ENCODE measurements at places on chromosomes 4 and X. TPM values are rescaled to one million over a fixed set of nuclear protein-coding genes. Genes with fewer than 3 reads are reported as not detected.
A peak's percentile ranks its signal among the peaks of the same experiment; 100 is the strongest.

DNA sequence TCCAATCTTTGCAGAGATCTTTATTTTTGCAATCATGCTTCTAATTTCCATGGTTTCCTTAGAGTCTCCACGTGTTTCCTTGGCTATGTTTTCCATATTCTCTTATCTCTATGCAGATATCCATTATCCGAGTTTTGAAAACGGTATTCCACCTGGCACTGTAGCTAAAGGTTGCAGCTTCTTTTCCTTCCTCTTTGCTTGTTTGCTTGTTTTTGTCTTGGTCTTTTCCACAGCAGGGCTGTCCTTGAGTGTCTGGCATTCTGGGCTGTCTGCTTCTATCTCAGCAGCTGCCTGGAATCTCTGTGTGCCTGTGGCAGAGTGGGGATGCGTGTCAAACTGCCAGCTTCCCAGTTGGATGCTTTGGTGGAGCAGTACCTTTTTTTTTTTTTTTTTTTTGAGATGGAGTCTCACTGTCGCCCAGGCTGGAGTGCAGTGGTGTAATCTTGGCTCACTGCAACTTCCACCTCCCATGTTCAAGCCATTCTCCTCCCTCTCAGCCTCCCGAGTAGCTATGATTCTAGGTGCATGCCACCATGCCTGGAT, 46.9 kb downstream of the WFS1 start:
- DNase-seq = peak; percentile 7

DNA sequence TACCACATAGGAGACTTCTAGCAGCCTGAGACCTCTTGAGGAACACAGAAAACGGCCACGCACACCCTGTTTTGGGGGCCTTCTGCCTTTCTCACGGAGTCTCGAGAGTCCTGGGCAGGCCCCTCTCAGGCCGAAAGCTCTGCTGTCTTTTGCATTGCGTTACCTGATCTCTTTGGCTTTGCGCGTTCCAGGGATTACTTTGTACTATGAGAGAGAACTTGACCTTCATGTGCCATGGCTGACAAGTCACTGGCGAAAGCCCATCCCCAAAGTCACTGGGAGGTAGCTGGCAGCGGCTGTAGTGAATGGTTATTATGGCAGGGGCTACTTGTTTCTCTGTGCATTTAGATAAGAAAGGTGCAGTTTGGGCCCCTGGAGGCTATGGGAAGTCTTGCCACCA, 8.0 kb upstream of the NAT8L start:
- DNase-seq = no peak

DNA sequence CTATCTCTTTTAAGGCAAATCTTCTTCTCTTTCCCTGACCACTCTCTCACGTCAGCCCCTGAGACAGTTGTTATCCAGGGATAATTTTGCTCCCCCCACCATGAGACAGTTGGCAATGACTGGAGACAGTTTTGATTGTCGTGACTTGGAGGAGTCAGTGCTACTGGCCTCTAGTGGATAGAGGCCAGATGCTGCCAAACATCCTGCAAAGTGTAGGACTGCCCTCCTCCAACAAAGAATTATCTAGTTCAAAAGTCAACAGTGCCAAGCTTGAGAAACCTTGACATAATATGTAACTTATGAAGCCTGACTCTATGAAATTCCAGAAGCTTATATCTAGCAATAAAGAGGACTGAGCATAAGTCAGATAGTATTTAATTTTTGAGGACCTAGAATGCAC, 502.1 kb upstream of the IGFBP7 start:
- DNase-seq = no peak

DNA sequence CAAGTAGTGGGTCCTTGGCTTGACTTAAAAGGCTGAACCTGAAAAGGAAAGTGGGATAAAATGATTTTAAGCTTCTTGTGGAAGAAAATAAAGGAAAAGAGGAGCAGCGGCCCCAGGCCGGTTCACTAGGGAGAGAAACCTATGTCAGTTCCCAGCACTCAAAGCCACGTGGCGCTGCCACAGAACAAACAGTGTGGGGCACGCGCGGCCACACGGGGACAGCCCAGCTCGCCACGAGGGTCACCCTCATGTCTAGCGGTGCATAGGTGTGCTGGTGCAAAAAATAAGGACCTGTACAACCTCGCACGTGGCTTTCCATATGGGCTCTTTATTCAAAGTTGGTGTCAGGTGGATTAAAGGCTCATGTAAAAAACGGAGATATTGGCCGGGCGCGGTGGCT, 17.1 kb downstream of the MSANTD1 start:
- no peak for DNase-seq

GRCh38 chrX:5314148-5314547, 914.5 kb downstream of the NLGN4X start:
- no peak for DNase-seq

DNA sequence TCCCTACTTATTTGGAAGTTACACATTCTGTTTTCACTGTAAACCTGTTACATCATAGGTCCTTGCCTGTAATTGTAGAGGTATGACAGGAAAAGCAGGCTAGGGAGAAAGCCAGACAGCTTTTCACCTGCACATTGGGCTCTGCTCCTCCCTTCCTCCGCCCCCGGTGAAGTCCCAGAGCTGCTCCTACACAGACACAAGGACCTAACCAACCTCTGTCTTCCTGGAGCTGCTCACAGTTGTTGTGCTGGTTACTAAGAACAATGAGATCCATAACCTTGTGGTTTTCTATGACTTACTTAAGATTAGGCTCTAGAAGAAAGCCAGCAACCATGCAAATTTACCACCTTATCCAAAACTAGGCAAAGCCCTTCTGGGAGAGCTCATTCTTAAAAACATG, 40.0 kb downstream of the MOSPD2 start:
- DNase-seq = no peak

DNA sequence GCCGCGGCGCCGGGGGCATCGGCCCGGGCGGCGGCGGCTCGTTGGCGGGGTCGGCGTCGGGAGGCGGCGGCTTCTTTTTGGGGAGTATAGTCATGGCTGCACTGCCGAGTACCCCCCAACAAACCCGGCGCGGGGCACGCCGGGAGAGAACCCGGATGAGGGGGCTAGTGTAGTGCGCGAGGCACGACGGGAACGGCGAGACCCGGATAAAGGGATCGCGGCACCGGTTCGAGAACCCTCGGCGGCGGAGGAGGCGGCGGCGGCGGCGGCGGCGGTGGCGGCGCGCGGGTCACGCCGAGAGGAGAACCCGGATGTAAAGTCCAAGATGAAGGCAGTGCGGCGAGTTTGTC, at the start of gene OTUD5:
Gene OTUD5, minus strand, starts transcription at position 131 of the 350 bp plus-strand sequence. Its CDS starts 37 bp downstream, at position 94.
- peak; percentile 63 for DNase-seq

- DNase-seq = no peak
Measured at GRCh38 chr4:120731561-120731960, 191.0 kb downstream of the PRDM5 start.

DNA sequence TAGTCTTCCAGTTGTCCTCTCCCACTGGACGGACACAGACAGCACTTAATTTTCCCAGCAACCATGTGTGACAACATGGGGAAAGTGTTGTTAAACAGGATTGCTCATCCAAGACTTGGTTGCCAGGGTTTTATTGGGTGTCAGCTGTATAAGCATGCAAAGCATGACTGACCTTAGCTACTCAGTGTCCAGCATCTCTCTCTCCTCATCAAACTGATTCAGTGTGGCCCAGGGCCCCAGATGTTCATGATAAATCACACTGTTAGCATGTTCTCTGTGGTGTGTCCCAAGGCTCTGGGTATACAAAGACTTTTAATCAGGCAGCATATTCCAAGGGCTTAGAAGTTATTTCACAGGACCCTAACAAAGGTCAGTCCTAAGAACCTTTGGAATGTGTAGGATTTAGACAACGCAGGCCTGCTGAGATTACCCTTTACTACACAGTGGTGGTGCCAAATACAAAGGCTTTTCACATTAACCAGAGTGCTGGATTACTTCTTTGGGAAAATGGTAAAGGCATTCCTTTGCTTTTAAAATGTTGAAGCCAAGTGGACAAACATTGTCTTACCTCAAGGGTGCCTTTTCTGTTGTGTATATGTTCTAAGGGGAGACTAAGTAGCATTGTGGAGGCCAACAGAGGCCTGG, 213.3 kb downstream of the GLUD2 start:
- DNase-seq = no peak

- no peak for DNase-seq
Measured at GRCh38 chr4:70511365-70511764, 7.0 kb upstream of the AMTN start.

GRCh38 chr4:176360446-176360845, 40.7 kb downstream of the SPCS3 start:
- DNase-seq = no peak

GRCh38 chr4:75698162-75698962, 25.2 kb upstream of the G3BP2 start:
- no peak for DNase-seq

GRCh38 chr4:5734853-5735252, 23.9 kb downstream of the EVC start:
- no peak for DNase-seq

DNA sequence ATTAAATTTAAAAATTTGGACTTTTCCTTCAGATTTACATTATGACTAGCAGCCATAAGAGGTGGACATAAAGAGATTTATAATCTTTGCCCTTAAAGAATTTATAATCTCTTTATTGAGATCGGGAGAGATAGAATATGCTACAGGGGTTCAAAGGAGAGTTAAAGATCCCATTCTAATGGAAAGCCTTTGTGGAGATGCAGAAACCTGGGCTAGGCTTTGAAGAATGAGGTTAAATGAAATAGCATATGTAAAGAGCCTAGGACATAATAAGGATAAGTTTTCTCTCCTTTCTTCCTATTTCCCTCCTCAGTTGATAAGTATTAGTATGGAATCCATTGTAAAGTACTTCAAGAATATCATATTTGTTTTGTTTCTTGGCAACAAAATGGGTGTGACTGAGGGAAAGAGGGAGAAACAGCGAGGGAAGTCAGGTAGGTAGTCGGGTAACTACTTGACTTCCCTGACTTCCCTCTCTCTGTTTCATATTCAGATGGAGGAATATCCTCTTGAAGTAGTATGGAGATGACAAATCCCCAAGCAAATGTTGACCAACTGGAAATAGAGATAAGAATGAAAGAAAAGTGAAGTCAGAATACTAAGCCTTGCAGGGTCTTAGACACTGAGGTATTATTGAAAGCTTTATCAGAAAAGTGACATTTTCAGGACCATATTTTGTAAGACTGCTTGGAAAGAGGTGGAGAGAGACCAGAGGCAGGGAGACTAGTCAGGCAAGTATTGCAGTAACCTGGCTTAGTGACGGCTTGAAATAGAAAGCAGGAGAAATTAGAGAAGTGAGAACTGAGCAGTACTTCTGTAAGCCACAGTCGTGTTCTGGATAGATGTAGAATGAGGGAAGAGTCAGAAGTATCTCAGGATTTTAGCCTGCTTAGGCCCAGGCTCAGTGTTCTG, 82.9 kb downstream of the PDLIM5 start:
- DNase-seq = no peak

DNA sequence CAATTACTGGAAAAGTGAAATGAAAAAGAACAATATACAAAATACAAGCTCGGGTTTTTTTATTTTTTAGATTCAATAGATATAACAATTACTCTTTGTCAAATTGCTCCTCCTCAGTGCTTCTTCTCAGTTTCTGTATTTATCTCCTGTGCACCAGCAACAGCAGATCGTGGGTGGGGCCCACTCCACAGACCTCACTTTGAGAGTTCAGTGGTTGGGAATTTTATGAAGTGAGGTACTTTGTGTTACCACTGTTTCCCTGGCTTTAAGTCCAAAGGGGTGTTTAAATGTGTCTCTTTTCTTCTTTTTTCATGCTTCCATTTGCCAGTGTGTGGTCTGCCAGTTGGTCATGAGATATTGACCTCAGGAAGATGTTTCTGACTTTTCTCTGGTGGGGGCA, 54.4 kb downstream of the KIT start:
- no peak for DNase-seq

- no peak for DNase-seq
Measured at GRCh38 chr4:18923496-18924161, 902.1 kb upstream of the LCORL start.

DNA sequence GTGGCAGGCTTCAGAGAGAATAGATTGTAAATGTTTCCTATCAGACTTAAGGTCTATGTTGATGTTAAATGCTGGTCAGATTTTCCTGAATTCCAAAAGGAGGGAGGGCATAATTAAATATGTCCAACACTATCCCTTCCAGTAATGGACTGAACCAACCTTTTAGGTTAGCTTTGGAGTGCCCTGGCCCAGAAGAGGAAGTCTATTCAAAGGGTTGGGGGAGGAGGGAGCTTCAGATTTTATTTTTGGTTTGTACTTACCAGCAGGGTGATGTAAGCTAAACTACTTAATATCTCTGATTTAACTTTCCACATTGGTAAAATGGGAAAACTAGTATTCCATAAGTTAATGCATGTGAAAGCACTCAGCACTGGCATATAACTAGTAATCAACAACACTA, 91.1 kb downstream of the RBM46 start:
- DNase-seq = no peak

- no peak for DNase-seq
Measured at GRCh38 chr4:28966982-28967381, 1753.2 kb upstream of the PCDH7 start.

DNA sequence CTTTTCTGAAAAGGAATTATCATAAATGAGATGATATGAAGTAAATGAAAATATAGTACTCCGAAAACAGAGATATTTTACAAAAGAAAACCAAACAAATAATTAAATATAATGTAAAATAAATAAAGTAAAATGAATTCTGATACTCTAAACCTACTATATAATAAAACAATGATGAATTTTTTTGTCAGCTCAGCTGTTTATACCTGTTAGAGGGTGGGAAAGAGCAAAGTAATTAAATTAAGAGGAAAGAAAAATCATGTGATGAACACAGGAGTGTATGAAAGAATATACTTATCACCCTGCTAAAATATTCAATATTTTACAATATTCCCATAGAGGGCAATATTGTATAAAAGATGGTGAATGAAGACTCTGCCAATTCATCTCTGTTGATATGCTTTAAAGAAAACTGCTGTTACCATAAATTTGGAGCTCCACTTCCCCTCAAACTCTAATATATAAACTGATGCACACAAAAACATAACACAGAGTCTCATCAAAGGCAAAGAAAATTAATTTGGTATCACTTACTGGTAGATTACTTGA, 6.5 kb upstream of the NDST4 start:
- no peak for DNase-seq

The MND1 gene
- 0.30 TPM for total RNA-seq

The AGTR2 gene
- not detected for total RNA-seq

The HERC5 gene
- total RNA-seq = 0.88 TPM

The LRP2BP gene
- 1.3 TPM for total RNA-seq

The SMR3B gene
- total RNA-seq = not detected

The TMEM156 gene
- not detected for total RNA-seq

The CXCL3 gene
- 8.9 TPM for total RNA-seq

The TMPRSS11B gene
- total RNA-seq = not detected

The SYP gene
- 1.1 TPM for total RNA-seq

The STAG2 gene
- 24.1 TPM for total RNA-seq

The PDLIM3 gene
- total RNA-seq = 181 TPM
